Right cardiac atrium (tissue), 5 donors: ENCODE measurements at places on chromosomes 11 and 22. TPM values are rescaled to one million over a fixed set of nuclear protein-coding genes. Genes with fewer than 3 reads are reported as not detected.

The SYT13 gene
- polyA plus RNA-seq, result 12.8 TPM

DNA sequence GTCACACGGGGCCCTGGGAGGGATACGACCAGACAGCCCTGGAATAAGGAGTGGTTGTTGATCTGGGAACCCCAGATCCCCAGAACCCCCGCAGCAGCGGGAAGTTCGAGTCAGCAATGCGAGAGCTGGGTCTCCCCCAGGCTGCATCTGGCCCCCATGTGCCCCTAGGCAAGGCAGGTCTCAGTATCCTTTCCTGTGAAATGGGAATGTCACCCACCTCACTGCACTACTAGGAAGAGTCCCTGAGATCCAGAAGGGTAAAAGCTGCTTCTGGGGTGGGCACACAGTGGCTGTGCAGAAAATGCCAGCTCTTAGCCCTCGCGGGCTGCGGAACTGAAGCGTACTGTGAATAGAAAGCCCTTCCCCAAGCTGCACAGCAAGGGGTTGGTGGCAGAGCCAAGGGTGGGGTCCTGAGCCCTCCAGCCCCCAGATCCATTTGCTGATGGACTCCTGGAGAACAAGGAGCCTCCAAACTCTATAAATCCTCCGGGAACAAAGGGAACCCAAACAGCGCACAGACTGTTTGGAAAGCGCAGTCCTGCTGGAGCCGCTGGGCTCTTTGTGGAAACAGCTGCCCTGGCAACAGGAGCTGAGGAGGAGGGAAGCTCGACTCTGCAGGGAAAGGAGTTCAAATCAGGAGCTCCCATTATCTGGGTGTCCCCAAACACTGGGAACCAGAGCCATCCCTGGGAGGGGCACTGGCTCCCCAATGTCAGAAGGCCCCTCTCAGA, 68.2 kb upstream of the SHISAL1 start:
- peak; percentile 59 for DNase-seq

GRCh38 chr22:20037419-20037818, 16.5 kb downstream of the TANGO2 start:
- DNase-seq, result no peak

DNA sequence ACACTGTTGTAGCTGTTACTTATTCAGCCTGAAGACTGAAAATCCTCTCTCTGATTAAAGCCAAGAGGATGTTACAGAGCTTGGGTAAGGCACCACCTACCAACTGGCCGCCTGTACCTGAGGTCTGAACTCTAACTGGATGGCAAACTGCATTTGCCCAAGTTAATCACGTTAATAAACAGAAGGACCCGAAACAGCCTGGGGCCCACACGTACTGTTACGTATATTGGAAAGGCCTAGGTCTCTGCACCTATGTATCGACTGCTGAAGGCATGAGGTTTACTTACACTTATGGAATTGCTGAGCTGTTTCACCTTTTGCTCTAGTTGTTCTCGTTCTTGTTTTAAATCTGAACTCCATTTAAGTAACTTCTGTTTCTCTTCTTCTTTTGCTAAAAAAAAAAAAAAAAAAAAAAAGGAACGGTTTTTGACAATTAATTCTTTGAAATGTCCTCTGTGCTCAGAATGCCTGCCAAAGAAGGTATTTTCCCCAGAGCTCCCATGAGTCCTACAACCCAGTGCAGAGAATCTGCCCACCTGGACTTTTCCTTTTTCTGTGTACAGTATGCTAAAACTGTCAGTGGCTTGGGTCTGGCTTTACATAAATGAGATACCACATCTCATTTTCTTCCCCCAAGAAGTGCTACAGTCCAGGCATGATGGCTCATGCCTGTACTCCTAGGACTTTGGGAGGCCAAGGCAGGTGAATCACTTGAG, 13.1 kb downstream of the LARGE2 start:
- no peak for DNase-seq

The NEFH gene
- 0.38 TPM for polyA plus RNA-seq

- peak; percentile 96 for DNase-seq
Observed at GRCh38 chr11:64181506-64182411, 4.2 kb upstream of the STIP1 start.

The KCNJ1 gene
- 0.09 TPM for polyA plus RNA-seq

DNA sequence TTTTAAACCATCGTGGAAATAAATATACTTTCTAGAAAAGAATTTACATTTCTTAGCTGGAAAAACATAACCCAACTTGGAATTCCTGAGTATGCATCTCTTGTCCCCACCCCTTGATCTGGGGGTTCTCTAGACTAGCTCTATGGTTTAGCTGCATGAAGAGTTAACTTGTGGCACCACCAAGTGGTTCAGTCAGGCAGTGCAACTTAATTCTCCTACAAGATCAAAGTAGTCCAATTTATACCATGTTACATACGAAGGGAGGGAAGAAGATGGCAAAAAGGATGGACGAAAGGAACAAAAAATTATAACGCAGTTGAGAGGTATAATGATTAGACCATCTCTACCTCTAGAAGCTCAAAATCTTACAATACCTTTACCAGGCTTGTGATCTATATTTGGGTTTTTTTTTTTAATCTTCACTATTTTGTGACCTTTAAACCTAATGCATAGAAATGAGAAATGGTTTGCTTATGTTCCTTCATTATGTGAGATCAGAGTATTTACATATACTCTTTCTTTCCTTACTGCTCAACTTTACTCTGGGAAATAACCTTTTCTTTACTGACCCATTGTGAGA, 28.5 kb upstream of the ALKBH3 start:
- DNase-seq, result no peak

The C11orf87 gene
- 0.02 TPM for polyA plus RNA-seq

DNA sequence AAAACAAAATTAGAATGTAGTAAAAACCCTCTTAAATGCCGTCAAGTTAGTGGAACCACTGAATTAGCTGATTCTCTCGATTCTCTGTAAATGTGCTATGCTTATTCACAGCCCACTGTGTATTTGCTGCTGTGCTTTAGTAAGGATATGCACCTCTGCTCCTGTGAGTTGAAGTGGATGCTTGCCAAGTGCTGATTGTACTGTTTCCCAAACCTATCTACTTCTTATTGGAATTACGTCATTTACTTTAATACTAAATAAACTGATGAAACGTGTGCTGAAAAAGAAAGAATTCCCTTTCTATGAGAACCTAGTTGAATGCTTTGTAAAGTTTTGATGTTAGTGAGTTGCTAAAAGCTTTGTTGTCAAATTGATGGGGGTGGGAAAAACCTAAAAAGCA, 158.4 kb downstream of the LRRC4C start:
- DNase-seq, result no peak

GRCh38 chr11:15714641-15715399, 600.1 kb downstream of the INSC start:
- DNase-seq, result no peak

The DRD4 gene
- polyA plus RNA-seq, result 0.14 TPM

GRCh38 chr11:59254286-59254685, 41.6 kb upstream of the MPEG1 start:
- no peak for DNase-seq

DNA sequence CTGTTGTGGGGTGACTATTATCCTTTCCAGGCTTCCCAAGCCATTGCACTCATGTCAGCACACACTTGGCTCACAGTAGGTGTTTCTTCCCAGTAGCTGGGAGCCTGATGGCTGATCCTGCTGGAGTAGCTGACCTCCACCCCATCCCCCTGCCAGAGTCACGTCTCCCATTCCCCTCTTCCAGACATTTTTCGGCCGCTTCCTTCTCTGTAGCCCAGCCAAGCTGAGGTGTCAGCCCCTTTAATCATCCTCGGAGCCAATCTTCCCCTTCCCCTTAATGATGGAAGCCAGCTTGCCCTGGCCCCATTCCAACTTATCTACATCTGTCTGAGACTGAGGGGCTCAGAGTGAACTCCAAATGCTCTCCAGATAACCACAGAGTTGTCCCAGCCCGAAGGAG, 550.7 kb downstream of the MN1 start:
- no peak for DNase-seq

The P2RX6 gene
- 2.1 TPM for polyA plus RNA-seq

GRCh38 chr22:32596471-32596870, 121.9 kb downstream of the FBXO7 start:
- no peak for DNase-seq

GRCh38 chr11:2927851-2928604, 1.2 kb downstream of the PHLDA2 start:
- DNase-seq, result peak; percentile 35

The MS4A6A gene
- polyA plus RNA-seq, result 16.5 TPM

- DNase-seq, result no peak
Observed at GRCh38 chr11:116776522-116776984, 3.8 kb upstream of the BUD13 start.

The GAL gene
- 0.27 TPM for polyA plus RNA-seq

The IL17REL gene
- polyA plus RNA-seq, result not detected

The CELSR1 gene
- polyA plus RNA-seq, result 5.6 TPM

DNA sequence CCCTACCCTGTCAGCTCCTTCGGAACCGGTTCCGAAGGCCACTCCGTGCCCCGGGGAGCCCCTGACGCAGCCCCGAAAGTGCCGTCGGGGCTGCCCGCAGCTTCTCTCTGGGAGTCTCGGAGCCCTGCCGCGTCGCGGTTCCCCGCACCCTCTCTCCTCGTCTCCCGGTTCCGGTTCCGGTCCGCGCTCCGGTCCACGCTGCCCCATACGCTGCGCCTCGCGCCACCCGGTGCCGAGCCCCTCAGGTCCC, 618 bp downstream of the MTA2 start:
- DNase-seq, result peak; percentile 71

GRCh38 chr11:59212744-59213631, at the start of gene MPEG1:
MPEG1 (minus strand) TSS chr11:59212927; CDS start chr11:59212865, 62 bp downstream.
- peak; percentile 52 for DNase-seq

The HDHD5 gene
- polyA plus RNA-seq, result 37.9 TPM

The TYR gene
- polyA plus RNA-seq, result not detected

GRCh38 chr11:11178671-11179638, 174.1 kb downstream of the CSNK2A3 start:
- DNase-seq, result no peak

DNA sequence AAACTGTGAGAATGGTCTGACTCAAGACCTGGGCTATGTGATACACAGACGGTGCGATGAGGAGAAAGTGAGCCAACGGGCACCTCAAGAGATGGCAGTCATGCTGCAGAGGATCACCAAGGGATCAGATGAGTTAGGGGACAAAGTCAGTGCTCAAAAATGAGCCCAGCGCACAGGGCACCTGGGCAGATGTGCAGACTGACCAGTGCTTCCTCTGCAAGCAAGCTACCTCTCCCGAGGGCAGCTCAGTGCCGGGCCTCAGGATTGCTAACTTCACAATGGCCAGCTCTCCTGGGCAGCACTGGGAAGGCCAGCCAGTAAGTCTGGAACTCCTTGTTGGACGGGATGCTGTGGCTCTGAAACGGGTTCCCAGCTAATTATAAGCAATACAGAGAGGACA, 15.3 kb downstream of the HDHD5 start:
- no peak for DNase-seq

DNA sequence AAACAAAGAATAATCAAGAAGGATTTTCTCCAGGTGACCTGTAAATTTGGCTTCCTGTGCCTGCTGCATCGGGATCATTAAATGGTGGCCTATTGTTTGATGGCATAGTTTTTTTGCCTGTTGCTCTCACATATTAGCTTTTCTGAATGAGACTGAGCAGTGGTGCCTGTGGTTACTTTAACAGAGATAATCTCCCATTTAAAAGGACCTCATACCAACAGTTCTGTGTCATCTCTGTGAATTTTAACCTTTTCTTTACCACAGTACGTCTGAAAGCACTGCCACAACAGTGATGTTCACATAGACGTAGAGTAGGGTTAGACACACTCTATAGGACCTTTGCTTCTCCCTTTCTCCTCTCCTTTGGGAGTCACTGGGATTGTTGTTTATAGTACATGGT, 22.9 kb upstream of the RCE1 start:
- DNase-seq, result no peak

GRCh38 chr11:111466615-111467014, 45.6 kb downstream of the BTG4 start:
- no peak for DNase-seq

- DNase-seq, result no peak
Observed at GRCh38 chr11:9142732-9143131, 51.3 kb upstream of the SCUBE2 start.
